Stimulated activated CD8-positive, alpha-beta memory T cell treated with anti-CD3 and anti-CD28 coated beads, Interleukin-2, amount 100 ng/mL, for 1 hour (primary cell): ENCODE measurements at places on chromosomes 1 and 21.

GRCh38 chr1:200042119-200042551, 14.6 kb downstream of the NR5A2 start:
- DNase-seq = no peak

GRCh38 chr1:245485996-245486395, 331.2 kb downstream of the KIF26B start:
- DNase-seq = no peak

DNA sequence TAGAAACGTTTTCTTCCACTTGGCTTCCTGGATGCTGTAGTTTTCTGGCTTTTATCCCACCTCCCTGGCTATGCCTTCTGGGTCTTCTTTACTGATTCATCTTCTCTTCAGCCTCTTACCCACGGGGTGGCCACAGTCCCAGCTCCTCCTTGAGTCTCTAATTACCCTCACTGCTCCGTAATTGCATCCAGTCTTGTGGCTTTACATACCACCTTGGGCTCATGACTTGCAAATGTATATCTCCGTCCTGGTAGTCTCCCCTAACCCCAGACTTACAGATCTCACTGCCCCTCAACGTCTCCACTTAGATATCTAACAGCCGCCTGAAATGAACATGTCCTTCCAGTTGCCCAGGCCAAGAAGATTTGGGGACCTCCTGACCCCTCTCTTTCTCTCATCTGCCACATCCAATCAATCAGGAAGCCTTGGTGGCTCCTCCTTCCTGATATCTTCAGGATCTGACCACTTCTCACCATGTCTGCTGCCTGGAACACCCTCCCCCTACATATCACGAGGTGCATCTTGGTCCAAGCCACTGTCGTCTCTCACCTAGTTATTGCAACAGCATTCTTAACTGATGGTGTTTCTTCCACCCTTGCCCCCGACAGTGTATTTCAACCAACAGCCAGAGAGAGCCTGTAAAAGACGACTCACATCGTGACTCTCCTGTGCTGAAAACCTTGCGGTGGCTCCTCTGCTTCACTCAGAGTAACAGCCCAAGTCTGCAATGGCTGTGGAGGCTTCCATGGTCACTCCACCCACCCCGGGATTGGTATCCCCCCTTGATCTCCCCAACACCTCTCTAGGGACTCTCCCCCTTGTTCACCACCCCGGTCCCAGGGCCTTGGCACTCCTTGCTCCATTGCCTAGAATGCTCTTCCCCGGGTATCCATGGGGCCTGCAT, 219.0 kb upstream of the POU3F1 start:
- no peak for DNase-seq

- DNase-seq = no peak
Observed at GRCh38 chr1:84166797-84167196, 22.7 kb downstream of the PRKACB start.

GRCh38 chr1:24967962-24968361, 37.9 kb upstream of the RUNX3 start:
- no peak for DNase-seq

DNA sequence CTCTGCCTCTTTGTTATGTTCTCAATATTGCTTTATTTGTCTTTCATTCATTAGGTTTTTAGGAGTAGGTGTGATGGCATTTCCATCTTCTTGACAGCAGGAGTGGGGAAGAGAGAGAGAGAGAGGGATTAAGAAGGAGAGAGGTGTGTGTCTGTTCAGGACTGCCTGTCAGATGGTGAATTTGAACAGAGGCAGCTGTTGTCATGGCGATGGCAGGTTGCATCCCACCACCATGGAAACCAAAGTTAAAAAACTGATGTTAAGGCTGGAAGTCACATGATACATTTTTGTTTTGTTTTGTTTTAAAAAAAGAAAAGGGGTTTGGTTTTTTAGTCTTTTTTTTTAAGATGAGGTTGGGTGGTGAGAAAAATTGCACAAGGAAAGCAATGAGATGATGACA, 18.3 kb downstream of the CACNA1E start:
- no peak for DNase-seq

GRCh38 chr21:30206551-30207251, 9.2 kb downstream of the CLDN8 start:
- no peak for DNase-seq

DNA sequence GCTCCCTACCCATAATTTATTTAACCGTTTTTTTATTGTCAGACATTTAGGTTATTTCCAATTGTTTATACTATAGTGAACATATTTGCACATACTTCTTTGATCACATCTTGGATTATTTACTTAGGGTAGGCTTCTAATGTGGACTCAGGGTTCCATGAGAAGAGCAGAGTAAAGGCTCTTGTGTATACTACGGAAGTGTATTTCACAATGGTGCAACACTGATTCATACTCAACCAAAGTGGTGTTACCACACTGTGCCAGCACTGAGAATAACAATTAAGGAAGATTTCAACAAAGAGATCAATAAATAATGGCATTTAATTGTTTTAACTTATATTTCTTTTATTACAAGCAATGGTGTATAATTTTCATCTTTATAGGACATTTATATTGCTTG, 251.2 kb downstream of the ZNF326 start:
- no peak for DNase-seq

DNA sequence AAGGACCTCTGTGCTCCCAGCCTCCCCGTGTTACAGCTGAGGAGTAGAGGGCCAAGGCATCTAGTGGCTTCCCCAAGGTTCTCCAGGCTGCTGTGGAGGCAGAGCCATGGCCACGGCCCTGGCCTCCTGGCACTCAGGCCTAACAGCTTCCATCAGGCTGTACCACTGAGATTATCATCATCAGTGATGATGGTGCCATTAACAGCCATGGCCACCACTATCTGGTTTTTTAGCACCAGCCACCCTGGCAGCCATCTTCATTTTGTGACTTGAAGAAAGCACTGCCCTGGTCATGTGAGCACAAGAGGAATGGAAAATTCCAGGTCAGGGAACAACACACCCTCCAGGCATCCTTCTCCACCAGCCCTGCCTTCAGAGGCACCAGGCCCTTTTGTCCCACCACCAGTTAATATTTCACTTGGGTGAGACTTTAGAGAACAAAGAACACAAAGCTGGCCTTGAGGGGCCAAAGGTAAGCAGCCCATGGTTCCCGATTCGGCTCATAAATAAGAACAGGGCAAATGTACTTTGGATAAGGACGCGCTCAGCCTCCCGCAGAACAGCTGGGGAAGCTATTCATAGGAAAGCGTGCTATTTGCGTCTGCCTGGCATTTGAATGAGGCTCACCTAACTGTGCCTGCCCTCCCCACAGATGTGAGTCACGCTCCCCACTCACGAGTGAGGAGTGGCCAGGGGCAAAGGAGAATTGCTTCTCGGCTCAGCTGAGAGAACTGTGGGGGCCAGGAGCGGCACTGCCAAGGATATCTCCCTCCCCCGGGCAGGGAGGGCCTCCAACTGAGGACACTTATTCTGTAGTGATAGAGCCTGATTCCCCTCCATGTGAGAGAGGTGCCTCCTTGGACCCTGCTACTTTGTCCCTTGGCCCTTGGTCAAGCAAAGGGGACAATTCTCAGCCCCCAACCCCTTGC, 95.6 kb downstream of the CD58 start:
- no peak for DNase-seq

- no peak for DNase-seq
Observed at GRCh38 chr1:235639226-235640205, 10.1 kb downstream of the GNG4 start.

GRCh38 chr1:217332431-217333065, 298.3 kb downstream of the GPATCH2 start:
- DNase-seq = no peak

DNA sequence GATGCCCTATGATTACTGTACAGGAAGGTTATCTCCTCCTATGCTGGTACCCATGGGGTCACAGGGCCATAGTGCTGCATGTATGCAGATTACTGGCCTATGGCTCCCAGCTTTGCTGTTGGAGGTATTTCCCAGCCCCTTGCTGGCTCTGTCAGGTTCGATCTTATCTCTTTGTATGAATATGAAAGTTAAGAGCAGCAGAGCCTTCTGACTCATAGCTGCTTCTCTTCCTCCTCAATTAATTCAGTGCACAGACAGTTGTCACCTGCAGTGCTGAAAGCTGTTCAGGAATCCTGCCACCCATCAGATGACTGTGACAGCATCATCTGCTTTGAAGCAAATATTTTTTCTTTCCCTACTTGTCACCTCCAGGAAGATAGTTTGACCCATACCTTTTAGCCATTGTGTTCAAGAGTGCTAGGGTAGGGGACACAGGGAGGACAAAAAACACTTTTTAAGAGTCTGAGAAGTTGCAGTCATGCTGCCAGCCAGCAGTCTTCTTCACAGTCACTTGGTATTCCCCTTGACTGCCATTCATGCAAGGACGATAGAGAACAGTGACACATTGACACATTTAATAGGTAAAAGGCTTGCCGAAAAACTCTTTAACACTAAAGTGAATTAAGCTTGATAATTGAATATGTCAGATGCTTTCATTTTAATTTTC, 73.1 kb downstream of the KIF1B start:
- DNase-seq = no peak

GRCh38 chr1:202306535-202307345, 35.0 kb downstream of the UBE2T start:
- DNase-seq = no peak

DNA sequence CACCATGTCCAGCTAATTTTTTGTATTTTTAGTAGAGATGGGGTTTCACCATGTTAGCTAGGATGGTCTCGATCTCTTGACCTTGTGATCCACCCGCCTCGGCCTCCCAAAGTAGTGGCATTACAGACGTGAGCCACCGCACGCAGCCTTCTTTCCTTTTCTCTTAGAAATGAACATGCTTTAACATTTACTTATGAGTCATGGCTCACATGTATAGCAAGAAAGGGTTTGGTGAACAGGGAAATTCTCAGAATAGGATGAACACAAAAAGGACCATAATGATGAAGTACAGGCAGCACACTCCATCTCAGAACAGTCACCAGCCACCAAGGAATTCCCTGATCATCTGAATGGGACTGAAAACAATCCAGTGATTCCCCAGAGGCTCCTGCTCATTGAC, 9.4 kb upstream of the VAMP4 start:
- DNase-seq = no peak

DNA sequence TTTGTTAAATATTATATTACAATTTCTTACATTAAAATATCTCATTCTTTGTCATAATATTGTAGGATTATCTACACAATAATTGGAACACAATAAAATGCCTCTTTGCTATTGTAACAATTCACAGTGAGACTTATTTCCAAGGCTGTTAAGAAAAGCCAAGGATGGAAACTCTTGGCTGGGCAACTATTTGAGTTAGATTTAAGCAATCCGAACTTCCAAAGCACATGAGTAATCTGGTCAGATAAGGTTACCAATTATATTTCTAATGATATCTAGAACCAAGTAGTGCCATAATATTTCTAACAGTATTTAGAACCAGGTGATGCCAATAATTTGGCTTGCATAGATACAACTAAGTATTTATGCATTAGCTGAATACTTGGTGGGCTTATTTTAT, 154.7 kb upstream of the KCNK2 start:
- no peak for DNase-seq

DNA sequence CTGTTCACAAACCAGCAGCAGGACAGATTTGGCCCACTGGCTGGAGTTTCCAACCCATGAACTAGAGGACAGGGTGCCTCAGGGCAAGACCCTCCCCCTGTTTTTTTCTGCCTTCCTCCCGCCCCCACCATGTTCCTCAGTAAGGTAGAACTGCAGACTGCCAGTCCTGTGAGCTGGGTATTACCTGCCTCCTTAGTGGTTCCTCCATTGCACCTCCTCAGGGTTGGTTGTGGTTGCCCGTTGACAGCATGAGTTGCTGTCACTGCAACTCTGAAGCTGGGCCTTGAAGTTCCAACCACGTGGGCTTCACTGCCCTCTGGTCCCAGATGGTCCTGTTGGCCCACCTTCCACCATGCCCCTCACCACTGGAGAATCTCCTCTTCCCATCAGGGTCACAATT, 28.8 kb downstream of the TENT5C start:
- no peak for DNase-seq

- no peak for DNase-seq
Observed at GRCh38 chr1:113770031-113770430, 10.7 kb upstream of the PHTF1 start.

GRCh38 chr1:2050793-2051682, 827 bp downstream of the PRKCZ start:
- DNase-seq = no peak

DNA sequence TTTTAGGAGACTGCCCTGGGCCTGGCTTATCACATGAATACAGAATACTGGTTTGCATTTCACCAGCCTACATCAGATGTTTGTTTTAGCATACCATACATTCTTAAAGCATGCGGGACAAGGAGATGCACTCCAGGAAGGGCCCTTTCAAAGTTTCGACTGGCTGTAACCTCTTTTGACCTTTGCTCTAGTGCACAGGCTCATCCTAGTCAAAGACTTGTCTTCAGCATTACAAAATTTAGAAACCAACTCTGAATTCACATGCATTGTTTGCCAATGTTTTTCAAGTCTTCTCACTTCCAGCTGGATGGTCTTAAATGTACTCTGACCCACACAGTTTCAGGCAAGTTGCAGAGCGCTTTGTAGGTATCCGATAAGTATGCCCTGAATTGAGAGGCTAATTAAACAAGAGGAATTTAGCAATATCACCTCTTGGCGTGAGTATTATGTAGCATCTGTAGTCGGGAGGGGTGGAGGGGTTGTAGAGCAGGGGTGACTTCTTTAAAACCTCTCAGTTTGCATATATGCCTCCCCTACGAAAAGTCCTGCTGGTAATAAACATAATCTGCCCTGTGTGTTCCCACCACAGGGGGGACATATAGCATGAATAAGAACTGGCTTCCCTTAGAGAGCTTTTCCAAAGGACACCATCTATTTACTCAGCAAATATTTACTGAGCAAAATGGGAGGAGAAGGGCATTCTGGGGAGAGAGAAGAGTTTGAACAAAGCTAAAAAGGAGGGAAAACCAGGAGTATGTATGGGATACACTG, 24.4 kb upstream of the AHCYL1 start:
- DNase-seq = no peak

- no peak for DNase-seq
Observed at GRCh38 chr1:91790392-91790791, 95.6 kb downstream of the TGFBR3 start.

- no peak for DNase-seq
Observed at GRCh38 chr1:82836973-82837680, 1036.4 kb downstream of the ADGRL2 start.

DNA sequence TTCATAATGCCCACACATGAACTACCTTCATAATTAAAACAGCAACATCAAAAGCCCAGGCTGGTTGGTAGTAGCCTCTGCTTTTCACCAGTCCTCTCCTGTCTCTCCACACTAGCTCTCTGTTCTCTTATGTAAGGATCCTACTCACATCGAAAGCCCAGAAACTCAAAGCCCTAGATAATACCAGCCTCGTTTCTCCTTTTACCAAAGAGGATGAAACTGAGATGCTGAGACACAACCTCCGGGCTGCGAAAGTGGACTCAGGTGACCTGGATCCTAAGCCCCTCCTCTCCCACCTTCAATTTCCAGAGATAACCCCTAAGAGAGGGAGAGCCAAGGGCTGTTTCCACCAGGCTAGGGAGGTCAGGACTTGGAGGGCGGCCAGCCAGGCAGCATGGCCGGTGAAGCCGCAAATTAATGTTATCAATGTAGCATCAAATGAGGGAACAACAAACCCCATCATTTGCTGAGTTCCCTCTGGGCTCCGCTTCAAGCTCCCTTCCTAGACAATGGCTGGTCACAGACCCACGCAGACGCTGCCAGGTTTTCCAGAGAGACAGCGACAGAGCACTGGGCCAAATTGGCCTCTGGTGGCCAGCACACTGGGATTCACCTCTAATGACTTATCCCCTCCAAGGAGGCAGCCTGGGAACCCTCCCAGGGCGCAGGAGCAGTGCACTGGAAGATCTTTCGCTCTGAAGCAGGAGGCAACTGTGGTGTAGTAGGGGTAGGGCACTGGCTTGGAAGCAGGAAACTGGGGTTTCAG, 20.7 kb upstream of the STMN1 start:
- DNase-seq = no peak

GRCh38 chr1:22416555-22417454, 34.8 kb upstream of the ZBTB40 start:
- peak; percentile 43 for DNase-seq
